NCI-H1092 treated with DMSO at 0.1 percent for 48 hours (cell line): ENCODE measurements at places on chromosomes 4 and X.

GRCh38 chr4:89836897-89837384, at the start of gene SNCA:
Gene SNCA (minus strand): TSS chr4:89837161. CDS start chr4:89835667, 1,494 bp downstream.
- peak; percentile 70 for DNase-seq

DNA sequence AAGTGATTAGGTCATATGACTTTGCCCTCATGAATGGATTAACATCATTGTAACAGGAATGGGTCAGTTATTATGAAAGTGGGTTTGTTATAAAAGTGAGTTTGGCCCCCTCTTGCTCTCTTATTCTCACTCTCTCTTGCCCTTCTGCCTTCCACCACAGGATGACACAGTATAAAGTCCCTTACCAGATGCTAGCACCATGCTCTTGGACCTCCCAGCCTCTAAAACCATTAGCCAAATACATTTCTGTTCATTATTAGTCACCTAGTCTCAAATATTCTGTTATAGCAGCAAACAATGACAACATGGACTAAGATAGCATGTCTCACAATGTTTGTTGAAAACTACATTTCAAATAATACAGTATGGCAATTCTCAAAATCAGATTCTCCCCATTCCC, 59.7 kb downstream of the RWDD4 start:
- DNase-seq: no peak

DNA sequence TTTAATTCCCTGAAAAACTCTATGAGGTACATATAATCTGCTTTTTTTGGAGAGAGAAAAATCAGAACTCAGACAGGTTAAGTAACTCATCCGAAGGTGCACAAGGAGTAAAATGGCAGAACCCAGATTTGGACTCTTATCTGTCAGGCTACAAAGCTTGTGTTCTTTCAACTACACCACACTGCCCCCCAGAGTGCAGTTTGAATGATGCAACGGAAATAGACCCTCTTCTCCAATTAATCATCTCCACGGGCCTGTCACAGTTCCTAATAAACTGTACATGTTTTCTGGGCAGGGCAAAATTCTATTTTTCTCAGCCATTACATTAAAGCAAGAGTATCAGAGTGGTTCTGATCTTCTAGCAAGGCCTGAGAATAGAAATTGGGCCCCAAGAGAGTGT, 35.3 kb upstream of the DCX start:
- DNase-seq: peak; percentile 70

- no peak for DNase-seq
Observed at GRCh38 chr4:70994387-70995099, 1.1 kb downstream of the DCK start.

- DNase-seq: no peak
Observed at GRCh38 chr4:86118711-86119110, 241.1 kb downstream of the MAPK10 start.
